Stimulated activated CD8-positive, alpha-beta memory T cell treated with anti-CD3 and anti-CD28 coated beads, Interleukin-7, amount 100 ng/mL, for 48 hours (primary cell): ENCODE measurements at places on chromosomes 3 and 15.

DNA sequence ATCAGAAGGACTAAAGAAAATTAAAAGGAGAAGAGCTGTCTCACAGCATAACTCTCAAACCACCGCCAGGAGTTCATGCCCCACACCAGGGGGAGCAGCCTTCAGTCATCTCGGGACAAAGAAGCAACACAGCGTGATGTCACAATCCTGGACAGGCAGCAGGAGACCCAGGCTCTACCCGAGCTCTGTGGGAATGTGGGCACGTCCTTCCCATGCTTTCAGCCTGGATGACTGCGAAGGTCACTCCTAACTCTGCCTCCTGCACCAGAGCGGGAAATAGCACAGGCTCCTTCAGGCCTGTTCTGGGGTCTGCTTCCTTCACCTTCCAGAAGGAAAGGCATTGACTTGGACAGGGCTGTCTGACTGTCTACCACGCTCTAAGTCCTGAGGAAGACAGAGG, 31.3 kb downstream of the NOX5 start:
- no peak for DNase-seq

- no peak for DNase-seq
Observed at GRCh38 chr15:89196994-89197393, 24.4 kb downstream of the RLBP1 start.

DNA sequence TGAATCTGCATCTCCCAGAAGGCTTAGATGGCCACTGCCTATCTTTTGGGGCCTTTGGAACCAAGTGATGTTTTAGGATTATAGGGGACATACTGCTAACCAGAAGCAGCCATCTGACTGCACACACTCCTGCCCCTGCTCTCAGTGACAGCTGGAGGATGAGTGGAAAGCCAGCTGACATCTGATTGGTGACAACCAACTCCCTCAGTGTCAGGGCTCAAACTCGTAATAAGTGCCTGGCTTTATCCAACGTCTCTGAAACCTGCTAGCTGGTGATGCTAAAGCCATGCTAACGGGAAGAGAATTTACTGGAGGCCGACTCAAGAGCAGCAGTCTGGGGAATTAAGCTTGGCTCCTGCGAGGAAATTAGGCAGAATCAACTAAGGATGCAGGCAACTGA, 35.1 kb downstream of the KY start:
- DNase-seq = no peak

DNA sequence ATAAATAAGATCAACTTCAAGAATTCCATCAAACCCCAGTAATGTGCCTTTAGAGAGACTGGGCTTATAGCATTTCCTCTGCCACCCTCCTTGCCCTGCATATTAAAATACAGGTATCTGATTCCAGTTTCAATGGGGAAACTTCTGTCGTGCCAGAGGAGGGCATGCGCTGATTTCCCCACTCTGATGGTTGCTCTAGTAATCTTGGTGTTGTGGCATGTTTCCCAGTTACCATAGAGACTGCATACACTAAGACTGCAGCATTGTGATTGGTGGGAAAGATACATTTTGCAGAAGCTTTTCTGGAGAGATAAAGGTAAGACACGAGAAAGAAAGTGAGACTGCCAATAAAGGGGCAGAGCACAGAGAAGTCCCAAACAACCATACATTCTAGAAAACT, 225.6 kb downstream of the TIGIT start:
- DNase-seq = no peak

DNA sequence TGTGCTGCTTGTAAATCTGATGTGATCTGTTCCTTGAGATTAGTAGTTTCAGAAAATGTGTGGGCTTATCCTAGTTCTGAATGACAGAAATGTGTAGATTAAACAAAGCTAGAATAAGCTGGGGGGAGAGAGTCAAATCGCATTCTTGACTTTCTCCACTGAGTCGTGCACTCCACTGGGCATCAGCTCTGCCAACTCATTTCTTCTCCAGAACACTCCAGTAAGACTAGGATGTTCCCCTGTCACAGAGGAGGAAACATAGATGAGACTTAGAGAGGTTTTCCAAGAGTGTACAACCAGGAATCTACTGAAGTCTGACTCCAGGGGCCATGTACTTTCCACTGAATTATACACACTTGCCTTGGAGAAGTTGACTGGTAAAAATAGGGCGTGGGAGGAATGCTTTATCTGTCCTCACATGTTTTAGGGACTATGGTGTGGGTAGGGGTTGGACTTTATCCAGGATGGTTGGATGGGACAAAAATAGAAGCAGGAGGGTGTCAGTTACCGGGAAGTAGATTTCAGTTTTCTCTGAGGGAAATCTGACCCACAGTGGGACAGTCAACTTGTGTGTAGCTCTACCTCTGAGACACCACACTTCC, 298.2 kb downstream of the UBE2E2 start:
- DNase-seq = no peak

DNA sequence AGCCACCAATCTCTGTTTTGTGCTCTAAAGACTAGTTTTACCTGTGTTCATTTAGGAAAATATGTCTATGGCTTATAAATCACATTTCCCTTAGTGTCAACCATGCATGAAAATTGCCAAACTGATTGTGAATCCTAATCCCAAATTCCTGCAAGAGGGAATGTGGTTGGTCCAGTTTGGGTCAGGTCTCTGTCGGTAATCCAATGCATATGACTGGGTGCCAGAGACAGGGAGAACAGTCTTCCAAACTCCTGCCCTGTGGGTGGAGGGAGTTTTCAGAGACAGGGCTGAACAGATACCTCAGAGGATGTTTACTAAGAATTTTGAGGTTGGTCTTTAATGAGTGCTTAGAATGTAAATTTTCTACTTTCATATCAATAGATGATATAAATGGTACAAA, 300.5 kb upstream of the ARL6 start:
- DNase-seq = no peak

GRCh38 chr3:55167586-55168317, 239.9 kb upstream of the LRTM1 start:
- no peak for DNase-seq
